CD4-positive, alpha-beta T cell (primary cell): ENCODE measurements at places on chromosomes 16 and 17.

DNA sequence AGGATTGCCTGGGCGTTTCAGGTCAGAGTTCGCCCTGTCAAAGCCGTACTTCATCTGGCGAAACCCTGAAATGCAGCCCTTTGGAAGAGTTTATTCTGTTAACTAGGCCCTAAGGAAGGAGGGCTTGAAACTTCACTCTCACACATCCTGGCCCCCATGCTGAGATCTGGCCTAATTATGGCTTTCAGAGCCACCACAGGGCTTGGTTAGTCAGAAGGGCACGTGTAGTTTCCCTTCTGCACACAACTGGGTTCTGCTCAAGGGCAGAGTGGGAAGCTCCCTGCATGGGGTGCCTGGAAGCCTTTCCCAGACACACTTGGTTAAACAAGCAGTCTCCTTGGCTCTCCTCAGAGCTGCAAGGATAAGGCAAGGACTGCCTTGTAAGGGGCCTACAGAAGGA lies 397.3 kb downstream of the SHISA9 start:
- no peak for DNase-seq

DNA sequence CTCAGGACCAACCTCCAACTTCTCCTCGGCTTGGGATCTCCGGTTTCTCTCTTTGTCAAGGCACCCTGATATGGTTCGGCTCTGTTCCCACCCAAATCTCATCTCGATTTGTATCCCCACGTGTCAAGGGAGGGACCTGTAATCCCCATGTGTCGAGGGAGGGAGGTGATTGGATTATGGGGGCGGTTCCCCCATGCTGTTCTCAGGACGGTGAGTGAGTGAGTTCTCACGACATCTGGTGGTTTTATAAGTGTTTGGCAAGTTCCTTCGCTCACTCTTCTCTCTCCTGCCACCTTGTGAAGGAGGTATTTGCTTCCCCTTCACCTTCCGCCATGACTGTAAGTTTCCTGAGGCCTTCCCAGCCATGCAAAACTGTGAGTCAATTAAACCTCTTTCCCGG lies 117.9 kb downstream of the SEC14L1 start:
- DNase-seq: no peak

DNA sequence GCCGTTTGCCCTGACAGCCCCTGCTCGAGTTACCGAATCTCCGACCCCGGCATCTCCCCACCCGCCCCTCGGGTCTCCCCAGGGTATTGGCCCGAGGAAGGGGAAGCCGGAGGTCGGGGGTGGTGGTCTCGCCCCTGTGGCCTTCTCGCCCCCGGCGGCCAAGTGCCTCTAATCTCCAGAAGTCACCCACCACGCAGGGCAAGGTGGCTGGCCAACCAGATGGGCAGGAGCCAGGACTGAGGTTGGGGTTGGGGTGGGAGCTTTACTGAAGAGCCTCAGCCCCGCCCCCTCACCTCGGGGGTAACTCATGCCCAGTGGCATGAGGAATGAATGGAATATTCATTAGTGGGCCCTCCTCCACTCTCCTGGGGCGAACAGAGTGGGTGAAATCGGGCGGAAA lies 637 bp downstream of the DHRS11 start:
- DNase-seq: no peak

- DNase-seq: no peak
Measured at GRCh38 chr16:58906981-58907715, 173.0 kb upstream of the GOT2 start.

- DNase-seq: no peak
Measured at GRCh38 chr17:52271781-52272180, 113.3 kb upstream of the CA10 start.

DNA sequence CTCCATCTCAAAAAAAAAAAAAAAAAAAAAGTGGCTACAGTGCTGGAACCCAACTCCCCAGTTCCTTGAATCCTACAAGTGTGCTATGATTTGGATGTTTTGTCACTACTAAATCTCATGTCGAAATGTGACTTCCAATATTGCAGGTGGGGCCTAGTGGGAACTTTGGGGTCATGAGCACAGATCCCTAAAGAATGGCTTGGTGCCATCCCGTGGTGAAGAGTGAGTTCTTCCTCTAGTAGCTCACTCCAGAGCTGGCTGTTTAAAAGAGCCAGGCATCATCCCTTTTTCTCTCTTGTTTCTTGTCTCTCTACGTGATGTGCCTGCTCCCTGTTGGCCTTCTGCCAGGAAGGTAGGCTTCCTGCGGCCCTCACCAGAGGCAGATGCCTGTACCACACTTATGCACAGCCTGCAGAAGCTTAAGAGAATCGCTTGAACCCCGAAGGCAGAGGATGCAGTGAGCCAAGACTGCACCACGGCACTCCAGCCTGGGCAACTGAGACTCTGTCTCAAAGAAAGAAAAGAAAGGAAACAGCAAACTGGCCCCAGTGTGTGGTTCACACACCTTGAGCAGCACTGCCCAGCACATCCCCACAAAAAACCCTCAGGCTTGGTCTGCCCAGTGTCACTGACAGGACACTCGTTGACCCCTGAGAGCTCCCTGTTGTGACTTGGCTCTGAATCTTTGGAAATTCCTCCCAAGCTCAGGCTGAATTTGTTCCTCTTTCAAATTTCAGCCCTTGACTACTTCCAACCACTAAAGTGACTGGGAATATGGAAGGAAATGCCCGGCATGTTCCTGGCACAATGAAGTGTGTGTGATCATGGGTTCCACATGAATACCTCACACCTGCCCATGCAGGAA lies 3.1 kb downstream of the MT1E start:
- no peak for DNase-seq

DNA sequence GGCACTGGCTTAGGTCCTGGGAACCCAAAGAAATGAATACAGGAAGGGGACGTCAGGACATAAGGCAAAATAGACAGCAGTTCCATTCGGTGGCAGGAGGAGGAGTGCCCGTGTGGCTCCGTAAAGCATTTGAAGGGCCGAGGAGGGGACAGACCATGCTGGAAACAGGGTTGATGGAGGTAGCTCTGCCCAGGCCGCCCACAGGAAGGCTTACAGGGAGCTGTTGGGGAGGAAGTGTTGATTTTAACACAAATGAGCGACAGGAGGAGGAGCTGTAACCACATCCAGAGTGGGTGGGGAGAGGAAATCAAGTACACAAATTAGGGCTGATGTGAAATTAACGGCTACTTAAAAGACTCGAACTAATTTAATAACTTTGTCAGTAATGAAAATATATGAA lies 54.6 kb downstream of the RBFOX3 start:
- DNase-seq: no peak

DNA sequence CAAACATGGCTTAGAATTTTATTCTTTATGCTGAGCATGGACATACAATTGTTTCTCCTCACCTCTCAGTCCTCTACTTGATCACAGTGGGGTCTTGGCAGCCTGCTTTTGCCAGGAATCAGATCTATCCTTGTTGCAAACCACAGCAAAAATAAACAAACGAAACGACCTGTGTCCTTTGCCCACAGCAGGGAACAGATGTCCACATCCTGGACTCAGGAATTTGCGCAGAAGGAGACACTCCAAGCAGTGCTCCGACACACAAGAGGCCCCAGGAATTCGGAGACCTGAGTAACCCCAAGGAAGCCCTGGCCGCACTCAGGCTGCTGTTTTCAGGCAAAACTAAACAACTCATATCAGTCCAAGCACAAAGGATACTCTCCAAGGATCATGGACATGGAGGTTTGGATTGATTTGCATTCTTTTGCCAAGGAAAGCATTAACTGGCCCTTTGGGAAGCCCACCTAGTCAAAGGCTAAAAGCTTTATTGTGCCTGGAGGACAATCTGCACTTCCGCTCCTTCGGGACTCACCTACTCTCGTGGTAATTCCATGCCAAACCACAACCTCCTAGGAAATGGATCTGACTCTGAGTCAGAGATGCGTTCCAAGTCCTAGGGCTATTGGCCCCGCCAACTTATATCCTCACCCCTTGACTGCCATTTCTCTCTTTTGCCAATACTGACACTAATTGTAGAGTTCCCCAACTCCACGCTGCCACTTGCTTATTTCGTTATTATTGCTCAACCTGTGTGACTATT lies 271.1 kb upstream of the CDH11 start:
- DNase-seq: no peak

GRCh38 chr16:27516365-27516764 lies 33.3 kb downstream of the GTF3C1 start:
- DNase-seq: no peak

DNA sequence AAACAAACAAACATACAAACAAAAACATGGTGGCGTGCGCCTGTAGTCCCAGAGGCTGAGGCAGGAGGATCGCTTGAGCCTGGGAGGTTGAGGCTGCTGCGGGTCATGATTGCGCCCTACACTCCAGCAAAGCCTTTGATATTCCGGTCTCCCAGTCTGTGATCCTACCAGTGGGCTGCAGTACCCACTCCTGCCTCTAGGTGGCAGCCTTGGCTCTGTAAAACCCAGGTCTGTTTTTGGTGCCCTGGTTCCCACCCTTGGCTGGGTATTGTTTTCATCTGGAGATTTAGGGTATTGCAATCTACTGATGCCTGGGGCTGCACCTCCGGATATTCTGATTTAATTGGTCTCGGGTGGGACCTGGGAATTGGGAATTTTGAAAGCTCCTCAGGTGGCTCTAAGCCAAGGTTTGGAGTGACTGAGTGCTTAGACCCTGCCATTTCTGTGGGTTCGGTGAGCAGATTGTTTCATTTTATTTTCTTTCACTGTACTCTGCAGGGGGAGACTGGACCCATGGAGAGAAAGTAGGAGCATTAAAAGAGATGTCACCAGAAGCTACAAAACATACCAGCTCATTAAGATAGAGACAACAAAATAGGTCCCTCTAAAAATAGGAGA lies 40.5 kb downstream of the MYH3 start:
- peak; percentile 52 for DNase-seq

DNA sequence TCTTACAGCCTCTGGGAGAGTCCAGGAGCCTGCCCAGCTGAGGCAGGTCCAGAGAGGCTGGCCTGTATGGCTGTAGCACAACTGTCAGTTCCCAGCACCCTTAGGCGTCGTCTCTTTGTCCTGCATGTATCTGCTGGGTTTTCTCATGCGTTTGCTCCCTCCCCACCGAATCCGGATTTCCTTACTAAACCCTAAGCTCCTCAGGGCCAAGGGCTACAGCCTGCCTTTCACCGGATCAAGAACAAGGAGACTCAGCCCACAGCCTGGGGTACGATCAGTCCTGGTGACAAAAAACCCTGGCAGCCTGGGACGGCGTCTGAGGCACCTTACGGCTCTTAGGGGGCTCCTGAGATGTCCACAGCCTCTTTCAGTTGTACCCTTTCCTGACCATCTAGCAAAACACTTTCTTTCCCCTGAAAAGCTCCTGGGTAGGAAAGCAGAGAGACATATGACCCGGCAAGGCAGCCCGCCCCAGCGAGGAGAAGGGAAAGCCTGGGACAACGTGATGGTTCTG lies 12.2 kb downstream of the HIC1 start:
- no peak for DNase-seq

DNA sequence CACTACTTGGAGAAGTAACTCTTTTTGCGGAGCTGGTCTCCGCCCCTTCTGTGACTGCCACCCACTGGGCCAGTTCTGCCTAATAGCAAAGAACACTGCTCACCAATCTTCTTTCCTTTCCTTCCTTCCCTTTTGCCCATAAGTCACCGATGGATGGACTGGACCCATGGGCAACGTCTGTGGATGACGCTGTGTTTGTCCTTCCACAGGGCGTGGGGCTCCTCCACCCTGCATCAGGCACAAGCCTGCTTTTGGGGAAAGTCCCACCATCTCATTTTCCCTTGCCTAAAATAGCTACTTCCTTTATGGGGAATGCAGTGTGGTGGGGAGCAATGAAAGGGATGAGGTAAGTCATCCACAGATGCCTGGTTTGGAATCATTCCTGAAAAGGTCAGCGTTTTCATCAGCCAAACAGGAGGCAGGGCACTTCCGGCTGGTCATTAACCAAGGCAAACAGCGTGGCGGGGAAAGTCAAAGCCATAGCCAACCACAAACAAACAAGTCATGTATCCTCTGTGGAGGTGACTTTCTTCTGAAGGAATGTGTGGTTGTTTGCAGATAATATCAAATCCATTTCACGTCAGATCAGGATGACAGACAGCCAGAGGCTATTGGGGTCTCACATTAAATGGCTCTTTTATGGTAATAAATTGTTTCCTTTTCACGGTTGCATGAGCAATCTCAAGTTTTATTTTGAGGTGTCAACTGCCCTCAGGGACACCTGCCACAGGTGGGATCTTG lies 30.7 kb upstream of the MED9 start:
- DNase-seq: no peak

DNA sequence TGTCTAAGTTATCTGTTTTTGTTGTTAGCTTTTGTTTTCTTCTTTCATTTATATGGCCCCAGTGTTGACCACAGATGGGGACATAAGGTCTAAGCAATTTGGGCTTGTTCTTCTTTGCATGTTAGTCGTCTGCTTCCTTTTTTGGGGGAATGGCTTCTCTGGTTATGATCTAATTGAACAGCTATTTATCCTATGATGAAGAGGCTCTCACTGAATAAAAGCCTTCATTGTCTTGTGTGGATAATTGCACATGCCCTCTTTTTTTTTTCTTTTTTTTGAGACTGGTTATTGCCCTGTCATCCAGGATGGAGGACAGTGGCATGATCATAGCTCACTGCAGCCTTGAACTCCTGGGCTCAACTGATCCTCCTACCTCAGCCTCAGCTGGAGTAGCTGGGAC lies 13.7 kb downstream of the SMARCE1 start:
- no peak for DNase-seq

DNA sequence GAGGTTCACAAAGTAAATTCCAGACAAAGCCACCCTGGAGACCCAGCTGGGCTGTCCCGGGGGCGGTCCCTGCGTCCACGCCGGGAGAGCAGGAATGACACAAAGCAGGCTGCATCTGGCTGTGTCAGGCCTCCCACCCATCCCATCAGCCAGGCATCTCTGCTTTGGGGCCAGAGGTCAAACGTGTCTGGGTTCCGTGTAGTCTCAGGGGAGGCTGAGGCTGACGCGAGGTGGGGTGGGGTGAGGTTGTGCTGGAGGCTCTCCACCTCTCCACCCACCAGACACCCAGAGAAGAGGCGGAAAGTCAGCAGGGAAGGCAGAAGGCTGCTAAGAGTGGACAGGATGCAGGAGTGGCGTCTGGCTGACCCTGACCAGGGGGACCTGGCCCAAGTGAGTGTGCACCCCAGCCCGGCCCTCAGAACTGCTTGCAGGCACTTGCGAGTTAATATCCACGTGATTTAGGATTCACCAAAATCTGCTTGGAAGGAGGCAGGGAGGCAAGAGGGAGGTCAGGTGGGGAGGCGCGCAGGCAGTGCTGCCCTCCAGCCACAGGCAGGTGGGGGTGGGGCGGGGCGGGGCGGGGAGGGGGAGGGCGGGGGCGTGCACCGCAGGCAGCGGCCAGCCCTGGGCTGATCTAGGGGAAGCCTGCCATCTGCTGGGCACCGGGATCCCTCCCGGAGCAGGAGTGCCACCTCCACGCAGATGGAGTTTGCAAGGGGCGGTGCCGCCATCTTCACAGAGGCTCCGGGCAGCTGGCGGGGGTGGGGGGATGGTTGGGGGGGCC lies 44.3 kb downstream of the TBC1D16 start:
- peak; percentile 84 for DNase-seq

GRCh38 chr17:79355165-79355564 lies 255.7 kb downstream of the RBFOX3 start:
- DNase-seq: no peak
